Astrocyte (in vitro differentiated cells and primary cell): ENCODE measurements at places on chromosomes 1 and 21.

GRCh38 chr21:43997766-43998742, 14.1 kb upstream of the TRAPPC10 start:
- no peak for DNase-seq

- DNase-seq = peak; percentile 55
Observed at GRCh38 chr21:33011462-33011861, 14.3 kb upstream of the OLIG2 start.

- DNase-seq = peak; percentile 25
Observed at GRCh38 chr1:25744140-25744581, 55.8 kb upstream of the SELENON start.

DNA sequence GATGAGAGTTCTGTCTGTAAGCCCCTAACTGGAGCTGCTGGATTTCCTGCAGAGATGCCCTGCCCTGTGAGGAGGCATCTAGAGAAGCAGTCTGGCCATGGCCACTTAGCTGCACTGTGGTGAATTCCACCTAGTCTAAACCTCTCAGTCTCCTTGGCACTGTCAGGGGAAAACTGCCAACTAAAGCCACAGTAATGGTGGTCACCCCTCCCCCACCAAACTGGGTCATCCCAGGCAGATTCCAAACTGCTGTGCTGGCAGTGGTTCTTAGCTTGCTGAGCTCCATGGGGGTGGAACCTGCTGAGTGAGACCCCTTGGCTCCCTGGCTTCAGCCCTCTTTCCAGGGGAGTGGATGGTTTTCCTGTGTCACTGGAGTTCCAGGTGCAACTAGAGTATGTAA, 740.6 kb downstream of the RWDD3 start:
- peak; percentile 56 for DNase-seq

DNA sequence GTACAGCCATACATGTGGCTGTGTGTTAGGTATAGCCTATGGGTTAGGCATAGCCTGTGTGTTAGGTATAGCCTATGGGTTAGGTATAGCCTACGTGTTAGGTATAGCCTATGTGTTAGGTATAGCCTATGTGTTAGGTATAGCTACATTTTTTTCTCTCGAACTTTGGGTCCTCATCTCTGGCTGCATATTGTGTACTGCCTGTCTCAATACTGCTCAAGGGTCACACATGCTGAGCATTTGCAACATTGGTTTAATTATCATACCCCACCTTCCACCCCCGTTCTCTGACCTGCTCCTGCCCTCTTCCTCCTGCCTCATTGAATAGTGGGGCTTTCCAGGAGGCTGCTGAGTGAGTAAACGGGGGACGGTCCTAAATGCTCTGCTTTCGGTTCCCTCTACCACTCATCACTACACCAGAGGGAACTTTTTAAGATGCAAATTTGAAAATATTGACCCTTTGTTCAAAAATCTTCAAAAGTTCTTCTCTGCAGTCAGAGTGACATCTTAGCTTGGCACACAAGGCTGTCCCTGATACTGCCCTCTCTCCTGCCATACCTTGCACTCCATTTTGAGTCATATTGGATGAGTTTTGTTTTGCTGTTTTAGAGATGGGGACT, 17.8 kb downstream of the OR2B11 start:
- DNase-seq = no peak

DNA sequence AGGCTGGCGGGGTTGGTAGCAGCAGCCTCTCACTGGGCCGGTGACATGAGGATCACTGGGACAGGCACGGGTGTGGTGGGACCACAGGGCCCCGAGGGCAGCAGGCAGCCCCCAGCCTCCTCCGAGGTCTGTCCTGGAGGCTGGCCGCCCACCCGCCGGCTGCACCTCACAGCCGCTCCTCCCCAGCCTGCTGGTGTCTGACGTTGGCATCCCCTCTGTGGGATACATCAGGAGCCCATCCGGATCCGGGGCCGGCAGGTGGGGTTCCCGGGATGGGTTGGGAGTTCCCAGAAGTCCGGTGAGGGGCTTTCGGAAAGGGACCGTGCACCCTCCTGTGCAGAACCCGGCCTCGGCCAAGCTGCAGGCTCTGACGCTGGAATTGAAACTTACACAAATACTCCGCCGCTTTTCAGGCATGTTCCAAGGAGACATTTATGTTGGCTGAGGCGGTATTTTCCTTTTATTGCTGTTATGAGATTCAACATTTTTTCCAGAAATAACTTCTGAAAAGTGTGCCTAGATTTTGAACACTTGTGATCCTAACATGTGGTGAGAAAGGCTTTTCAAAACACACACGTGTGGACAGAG, 142.1 kb upstream of the ARHGEF16 start:
- no peak for DNase-seq

DNA sequence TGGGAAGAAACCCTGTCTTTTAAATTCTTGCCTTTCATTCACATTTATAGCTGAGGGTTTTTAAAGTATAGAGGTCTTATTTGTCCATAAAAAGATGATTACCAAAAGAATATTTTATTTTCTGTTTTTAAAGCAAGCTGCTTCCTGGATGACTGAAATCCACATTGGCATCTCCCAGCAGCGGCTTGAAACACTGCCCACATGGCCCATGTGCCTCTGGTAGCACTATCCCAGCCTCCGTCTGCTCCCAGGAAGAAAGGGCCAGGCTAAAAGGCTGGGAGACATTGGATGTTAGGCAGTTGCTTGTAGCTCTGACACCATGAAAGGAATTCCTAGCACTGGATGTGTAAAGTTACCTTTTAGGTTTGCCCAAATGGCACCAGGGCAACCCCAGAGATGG, 169.9 kb upstream of the CACNA1E start:
- no peak for DNase-seq

DNA sequence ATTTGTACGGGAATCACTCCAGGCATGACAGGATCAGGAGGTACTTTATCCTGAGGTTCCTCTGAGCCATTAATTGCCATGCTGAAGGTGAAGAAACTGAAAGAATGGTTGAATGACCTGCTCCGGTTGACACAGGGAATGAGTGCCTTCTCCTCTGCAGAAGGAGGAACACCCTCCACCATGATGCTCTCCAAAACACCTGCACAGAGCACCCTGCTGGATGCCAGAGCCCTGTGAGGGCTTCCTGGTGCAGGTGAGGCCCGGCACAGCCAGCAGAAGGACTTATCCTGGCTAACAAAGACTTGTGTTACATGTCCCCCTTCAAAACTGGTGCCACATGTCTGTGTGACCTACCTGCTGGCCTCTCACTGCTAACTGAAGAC, 14.3 kb upstream of the LBR start:
- DNase-seq = no peak

- DNase-seq = no peak
Observed at GRCh38 chr1:184467295-184467694, 80.5 kb downstream of the C1orf21 start.

- no peak for DNase-seq
Observed at GRCh38 chr1:44501047-44501890, 96.2 kb downstream of the RNF220 start.
